IPS DF 19.7 (cell line): ENCODE measurements at places on chromosomes 1 and 21.

DNA sequence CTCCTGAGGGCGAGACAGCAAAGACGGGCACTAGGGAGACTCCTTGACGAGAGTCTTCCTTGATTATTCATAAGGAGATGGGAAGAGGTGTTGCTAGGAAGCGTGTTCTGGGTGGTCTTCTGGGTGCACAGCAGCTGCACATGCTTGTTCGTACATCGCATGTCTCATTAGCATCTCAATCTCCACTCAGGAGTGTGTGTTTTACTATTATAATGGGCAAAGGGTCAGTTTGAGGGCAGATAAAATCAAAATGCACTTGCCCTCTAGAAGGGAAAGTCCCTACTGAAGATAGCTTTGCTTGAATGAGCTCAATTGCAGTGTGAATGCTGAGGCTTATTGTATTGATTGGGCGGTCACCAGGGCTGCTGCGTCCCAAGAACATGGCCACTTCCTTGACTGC lies 50.2 kb upstream of the SCCPDH start:
- DNase-seq = no peak

DNA sequence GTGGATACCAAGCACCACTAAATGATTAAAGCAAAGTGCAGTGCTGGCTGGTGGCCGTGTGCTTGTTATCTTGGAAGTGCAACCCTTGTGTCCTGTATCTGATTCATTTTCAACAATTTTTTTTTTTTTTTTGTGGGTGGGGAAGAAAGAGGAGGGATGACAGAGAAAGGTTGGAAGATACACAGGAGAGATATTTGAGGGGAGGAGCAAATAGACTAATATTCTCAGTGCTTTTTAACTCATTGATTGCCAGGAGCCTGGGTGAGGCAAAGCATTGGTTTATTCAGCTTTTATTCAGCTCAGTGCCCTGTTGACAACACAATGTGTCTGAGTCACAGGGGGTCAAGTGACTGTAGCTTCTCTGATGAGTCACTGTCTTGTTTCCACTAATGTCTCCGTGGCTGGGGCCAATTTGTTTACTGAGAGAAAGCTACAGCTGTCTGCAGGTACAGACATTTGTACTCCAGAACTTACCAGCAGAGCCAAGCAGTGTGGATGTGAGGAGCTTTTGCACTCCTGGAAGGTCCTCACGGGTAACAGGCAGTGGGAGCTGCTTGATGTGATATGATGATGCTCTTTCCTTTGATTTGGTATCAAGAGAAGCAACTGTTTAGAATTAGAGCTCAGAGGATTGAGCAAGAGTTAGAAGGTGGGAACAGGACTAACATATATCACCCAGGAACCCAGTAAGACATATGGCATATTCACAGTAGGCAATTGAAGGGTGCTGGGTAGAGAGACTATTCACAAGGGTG lies 23.6 kb upstream of the DNM3 start:
- DNase-seq = no peak

- DNase-seq = peak; percentile 30
Observed at GRCh38 chr1:8121261-8122159, 95.4 kb upstream of the ERRFI1 start.

DNA sequence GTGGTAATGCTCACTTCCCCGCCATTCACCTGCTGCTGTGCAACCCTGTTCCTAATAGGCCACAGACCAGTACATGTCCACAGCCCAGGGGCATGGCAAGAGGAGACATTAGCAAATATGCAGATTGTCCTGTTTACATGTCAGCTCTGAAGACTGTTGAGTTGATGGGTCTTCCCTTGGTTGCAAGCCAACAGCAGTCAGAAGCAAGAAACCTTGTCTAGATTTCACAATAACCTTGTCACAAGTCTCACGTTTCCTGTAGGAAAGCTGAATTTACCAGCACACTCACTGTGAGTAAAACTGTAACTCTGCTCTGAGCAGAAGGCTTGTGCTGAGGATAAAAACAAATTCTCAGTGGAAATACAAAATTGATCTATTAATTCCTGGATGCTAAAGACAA lies 195.1 kb downstream of the HLX start:
- no peak for DNase-seq

DNA sequence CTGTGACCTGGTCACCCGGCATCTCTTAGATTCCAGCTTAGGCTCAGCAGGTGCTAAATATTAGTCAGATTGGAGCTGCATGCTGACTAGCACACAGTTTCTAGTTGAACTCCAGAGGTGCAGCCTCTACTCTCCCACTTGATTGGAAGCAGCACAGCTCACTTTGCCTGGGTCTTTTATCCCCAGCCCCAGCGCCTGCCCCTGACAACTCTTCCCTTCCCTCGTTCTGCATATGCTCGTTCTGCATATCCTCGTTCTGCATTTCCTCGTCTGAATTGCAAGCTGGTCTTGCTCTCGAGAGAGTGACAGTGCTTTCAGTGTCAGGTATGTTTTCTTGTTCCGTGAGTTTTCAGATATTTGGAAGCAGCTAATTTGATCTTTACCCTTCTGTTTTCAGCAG lies 11.7 kb downstream of the COL18A1 start:
- no peak for DNase-seq

- no peak for DNase-seq
Observed at GRCh38 chr1:161933592-161934588, 89.8 kb downstream of the OLFML2B start.

- DNase-seq = no peak
Observed at GRCh38 chr1:111227434-111227833, at the start of gene CHI3L2. TSS of gene CHI3L2 (plus strand) at chr1:111227713. CDS start at chr1:111227730, 17 bp downstream.

- DNase-seq = no peak
Observed at GRCh38 chr21:45506241-45506817, 35.9 kb downstream of the SLC19A1 start.

DNA sequence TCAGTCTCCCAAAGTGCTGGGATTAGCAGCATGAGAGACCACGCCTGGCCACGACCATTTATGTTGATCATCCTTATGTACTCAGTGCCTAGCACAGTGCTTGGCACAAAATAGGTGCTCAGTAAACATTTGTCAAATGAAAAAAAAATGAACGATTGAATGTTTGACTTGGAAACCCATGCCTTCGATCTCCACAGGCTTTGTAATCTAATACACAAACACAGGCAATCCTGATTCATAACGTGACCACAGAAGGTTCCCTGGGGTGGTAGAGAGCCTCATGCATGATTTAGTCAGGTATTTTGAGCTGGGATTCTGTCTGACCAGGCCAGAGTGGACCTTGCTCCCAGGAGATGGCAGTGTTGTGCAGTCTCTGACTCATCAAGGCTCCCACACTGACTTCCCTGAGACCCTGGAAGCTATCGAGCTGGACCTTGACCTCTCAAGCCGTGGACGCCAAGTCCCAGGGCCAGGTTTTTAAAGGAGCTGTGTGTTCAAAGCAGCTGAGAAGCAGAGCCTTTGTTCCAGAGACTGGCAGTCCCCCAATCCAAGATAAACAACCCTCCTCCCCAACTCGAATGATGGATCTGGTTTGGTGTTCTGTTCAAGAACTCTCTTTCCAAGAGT lies 81.1 kb downstream of the PGM1 start:
- peak; percentile 78 for DNase-seq

GRCh38 chr1:28031173-28031572 lies 57.2 kb downstream of the EYA3 start:
- no peak for DNase-seq

DNA sequence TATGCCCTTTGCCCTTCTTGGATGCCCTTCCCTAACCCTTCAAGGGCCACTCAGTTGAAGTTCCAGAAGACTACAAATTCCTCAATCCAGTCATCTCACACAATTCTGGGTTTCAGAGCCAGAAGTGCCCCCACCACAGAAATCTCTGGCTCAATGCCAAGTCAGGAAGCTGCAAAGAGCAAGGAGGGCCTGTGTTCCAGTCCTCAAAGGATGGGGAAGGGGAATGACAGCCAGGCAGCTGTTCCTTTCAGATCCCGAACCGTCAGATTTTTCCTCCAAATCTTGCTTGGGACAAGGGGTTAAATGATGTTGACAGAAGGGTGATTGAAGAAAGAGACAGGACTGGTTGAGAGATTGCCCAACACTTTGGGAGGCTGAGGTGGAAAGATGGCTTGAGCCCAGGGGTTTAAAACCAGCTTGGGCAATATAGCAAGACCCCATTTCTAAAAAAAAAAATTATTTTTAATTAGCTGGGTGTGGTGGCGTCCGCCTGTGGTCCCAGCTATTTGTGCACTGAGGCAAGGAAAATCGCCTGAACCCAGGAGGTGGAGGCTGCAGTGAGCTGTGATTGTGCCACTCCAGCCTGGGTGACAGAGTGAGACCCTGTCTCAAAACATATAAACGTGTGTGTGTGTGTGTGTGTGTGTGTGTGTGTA lies 716 bp upstream of the HPDL start:
- no peak for DNase-seq

DNA sequence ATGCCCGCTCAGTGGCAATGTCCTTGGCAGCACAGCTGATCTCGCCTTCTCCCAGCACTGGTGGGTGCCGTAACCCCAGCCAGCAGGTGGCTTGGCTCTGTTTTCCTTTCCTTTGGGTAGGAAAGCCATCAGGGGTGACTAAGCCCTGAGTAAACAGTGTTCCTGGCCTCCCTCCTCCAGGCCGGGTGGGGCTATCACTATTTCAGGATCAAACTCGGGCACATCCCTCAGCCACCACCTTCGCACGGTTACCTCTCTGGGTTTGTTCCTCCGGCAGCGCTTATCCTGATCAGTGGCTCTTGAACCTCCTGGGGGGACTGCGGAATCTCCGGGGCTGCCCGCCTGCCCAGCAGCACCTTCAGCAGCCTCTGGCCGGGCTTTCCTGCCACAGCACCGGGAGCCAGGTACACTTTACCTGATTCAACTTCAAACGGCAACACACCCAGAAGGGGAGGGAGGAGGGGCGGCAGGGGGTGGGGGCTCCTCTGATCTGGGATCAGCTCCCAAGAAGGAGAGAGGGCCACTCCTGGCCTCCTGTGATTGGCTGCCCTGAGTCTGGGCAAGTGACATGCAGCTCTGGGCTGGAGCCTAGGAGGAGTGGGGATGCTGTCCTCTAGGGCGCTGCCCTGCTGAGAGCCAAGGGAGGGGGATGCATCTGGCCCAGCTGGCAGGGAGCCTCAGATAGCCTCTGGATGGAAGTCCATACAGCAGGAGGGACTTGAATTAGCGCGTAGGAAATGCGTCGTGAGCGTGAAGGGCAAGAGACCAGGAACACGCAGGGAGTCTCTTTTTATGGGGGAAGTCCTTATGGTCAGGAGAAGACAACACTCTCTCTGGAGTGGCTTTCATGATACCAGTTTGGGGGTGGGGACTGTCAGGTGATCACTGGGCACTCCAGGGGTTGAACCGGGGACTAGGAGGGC lies at the start of gene ASCL5:
ASCL5 (minus strand) TSS at position 353 of the 923 bp plus-strand sequence. CDS start 11,812 bp downstream, outside the sequence.
- DNase-seq = no peak

DNA sequence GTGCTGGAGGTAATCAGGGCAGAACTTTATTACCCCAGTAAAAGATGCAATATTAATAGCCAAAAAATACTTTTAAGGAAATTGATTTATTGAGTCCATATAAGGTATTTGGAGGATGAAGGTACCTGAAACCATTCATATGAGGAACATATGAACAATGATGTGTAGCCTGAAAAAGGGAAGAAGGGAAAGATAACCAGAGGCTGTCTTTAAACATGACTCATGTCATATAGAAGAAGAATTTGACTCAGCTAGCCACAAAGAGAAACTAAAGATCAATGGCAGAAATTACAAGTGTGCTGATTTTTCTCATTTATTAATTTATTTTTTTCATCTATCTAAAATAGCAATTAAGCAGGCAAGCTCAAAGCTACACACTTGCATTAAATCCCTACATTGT lies 136.2 kb upstream of the DUSP10 start:
- no peak for DNase-seq
